ENCODE measurements at places on chromosomes 7 and 10.

GRCh38 chr10:128680116-128680515 lies 553.9 kb upstream of the MKI67 start:
- no peak for DNase-seq

DNA sequence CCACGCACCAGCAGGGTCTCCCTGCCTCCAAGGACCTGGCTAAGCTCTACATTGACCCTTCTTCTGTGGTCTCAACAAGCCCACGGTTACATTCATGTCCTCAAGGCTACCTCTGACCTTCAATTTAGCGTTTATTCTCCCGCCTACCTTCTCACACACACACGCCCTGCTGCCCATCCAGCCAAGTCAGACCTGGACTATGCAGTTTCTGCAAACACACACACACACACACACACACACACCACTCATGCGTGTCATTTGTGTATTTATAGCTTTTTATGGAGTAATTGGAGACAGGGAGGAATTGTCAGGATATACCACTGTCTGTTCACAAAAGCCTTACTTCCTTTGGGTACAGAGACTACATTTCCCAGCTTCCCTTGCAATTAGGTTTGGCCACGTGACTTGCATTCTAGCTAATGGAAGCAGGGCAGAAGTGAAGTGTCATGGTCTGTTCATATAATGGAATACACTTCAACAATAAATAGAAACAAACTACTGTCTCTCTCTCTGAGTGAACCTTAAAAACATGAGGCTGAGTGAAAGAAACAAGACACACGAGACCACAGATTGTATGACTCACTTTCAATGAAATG lies 53.8 kb upstream of the CPXM2 start:
- DNase-seq, result no peak

DNA sequence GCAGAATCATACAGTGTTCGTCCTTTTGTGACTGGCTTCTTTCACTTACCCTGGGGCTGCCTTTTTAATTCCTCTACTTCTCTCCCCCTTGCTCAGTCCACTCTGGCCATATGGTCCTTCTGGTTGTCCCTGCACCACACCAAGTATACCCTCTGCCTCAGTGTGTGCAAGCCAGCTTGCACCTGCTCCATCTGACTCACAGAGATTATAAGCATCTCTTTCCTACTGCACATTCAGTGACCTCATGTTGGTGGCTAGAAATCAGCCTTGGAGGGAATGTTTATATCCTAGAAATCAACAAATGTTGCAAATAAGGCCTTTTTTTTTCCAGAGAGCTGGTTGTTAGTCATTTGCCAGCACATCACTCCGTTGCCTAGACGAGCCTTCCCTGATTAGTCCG lies 67.5 kb upstream of the C10orf90 start:
- no peak for DNase-seq

DNA sequence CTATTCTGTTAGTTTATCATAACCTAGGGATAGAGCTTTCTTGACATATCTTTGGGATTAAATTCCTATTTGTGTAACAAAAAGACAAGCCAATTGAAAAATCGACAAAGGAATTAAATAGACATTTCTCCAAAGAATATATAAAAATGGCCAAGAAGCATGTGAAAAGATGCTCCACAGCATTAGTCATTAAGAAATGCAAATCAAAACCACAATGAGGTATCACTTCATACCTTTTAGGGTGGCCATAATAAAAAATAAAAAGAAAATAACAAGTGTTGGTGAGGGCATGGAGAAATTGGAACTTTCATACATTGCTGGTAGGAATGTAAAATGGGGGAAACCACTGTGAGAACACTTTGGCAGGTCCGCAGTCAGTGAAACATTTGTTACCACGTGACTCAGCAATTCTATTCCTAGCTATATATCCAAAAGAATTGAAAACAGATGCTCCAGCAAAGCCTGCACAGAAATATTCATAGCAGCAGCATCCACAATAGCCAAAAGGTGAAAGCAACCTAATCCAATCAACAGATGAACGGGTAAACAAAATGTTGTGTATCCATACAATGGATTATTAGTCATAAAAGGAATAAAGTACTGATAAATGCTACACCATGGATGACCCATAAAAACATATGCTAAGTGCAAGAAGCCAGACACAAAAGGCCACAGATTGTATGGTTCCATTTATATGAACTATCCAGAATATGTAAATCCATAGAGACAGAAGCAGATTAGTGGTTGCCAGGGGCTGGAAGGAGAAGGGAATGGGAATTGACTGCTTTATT lies 20.5 kb downstream of the SPAG6 start:
- DNase-seq, result no peak

- no peak for DNase-seq
These were observed 70.6 kb upstream of the GPR37 start for GRCh38 chr7:124836173-124836572.

GRCh38 chr10:25639646-25640045 lies 294.4 kb upstream of the MYO3A start:
- DNase-seq, result no peak

- no peak for DNase-seq
These were observed 3.5 kb downstream of the STK17A start for GRCh38 chr7:43586251-43586900.

DNA sequence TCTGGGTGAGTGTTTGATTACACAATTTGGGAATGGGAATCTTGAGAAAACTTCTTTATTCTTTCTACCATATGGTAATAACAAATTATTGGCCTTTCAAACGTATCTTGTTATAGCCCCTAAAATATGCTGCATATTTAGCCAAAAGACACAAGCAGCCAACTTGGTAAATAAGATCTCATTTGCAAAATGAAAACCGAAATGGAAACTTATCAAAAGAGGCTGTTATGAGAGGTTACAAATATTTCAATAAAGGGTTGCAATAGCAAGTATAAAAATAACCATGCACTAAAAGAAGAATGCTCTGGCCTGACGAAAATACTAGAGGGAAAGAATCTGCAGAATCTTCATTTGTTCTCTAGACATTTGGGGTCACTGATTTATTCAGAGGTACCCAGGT lies 259.5 kb upstream of the LRRN3 start:
- DNase-seq, result no peak

GRCh38 chr7:15854841-15855524 lies 168.5 kb upstream of the MEOX2 start:
- no peak for DNase-seq

- DNase-seq, result no peak
These were observed 56.4 kb downstream of the ICA1 start for GRCh38 chr7:8205537-8205936.

DNA sequence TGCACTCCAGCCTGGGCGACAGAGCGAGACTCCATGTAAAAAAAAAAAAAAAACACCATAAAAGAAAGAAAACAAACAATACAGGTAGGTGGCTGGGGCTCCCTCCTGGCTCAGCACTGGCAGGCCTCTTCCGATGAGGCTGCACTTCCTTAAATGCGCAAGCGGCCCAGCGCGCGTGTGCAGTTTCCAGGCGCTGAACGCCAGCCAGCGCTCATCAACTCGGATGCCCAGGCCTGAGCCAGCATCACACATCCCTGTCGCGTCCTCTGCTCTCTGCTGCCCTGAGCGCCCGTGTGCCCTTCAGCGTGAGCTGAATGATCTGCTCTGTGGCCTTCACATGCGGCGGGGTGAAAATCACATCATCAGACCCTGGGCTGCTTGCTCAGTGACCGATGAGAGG lies 31.8 kb downstream of the NUDT1 start:
- no peak for DNase-seq

DNA sequence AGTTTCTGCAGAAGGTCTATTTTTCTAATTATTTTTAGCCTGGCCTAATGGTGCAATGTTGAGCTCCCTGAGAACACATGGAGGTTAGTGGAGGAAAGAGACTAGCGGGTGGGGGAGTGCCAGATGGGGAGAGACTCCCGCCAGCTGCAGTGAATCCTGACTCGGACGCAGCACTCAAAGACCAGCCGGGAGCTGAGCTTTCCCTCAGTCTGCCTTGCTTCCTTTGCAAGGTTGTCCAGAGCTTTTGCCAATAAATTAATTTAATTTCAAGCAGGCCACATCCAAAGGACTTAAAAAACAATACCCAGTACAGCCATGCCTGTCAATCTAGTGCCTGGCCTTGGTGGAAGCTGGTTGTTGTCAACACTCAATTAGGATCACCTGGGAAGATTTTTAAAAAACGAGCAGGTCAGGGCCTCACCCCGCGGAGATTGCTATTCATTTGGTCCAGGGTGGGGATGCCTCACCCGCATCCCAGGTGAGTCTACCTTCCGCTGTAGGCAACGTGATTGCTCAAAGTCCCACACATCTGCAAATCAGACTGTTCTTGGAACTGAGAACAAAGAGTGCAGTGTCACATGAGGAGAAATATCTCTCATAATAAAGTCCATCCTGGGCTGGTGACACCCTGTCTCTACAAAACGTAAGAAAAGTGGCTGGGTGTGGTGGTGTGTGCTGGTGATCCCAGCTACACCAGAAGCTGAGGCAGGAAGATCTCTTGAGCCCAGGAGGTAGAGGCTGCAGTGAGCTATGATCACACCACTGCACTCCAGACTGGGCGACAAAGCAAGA lies 4.0 kb downstream of the CLRN3 start:
- no peak for DNase-seq

DNA sequence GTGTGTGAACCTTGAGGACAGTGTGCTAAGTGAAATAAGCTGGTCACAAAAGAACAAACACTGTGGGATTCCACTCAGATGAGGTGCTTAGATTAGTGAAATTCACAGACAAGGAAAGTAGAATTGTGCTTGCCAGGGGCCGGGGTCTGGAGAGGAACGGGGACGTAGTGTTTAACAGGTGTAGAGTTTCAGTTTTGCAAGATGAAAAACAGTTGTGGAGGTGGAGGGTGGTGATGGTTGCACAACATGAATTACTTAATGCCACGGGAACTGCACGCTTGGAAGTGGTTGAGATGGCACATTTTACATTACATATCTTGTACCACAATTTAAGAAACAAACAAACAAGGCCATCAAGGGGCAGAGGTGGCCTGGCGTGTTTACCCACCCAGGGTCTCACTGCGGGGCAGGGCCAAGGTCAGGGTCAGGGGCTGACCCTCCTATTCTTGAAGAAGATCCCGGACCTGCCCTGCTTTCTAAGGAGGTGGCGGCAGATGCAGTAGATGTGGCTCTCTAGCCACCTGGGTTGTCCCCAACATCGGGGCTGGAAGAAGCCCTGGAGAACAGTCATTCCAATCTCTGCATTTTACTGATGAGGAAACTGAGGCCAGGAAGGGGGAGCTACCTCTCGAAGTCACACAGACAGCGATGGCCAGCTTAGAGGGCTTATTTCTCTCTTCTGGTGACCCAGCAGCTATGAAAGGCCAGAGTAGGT lies 91.5 kb upstream of the LRRC4 start:
- DNase-seq, result no peak

DNA sequence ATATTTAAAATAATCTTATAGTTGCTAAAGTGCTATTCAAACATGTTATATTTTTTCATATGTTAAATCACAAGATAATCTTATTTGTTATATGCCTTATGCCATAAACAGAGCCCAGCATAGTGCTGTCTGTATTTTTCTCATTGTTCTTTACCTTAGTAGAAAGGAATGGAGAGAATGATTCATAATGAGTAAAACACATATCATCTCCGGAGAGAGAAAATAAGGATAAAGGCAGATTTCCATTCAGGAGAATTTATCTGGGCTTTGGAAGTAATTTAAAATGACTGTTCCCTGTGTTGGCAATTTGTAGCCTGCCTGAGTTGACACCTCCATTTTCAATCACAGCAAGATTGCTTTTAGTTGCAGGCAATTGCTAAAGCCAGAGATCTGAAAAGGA lies 30.2 kb downstream of the CHN2 start:
- DNase-seq, result no peak

DNA sequence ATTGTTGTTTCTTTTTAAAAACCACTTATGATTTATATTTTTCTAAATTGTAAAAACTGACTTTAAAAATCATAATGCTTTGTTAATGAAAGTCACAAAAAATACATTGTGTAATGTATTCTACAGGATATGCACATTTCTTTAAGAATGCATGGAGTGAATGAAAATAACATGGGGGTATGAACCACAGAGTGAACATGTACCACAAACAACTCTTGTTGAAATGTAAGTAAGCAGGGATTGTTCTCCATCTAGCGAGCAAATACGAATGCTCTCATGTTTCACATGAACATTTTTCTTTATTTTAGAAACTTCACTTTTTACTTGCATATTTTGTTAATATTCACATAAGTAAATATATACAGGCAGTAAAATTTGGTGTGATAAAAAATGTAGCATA lies 35.6 kb upstream of the LAMB4 start:
- DNase-seq, result no peak

DNA sequence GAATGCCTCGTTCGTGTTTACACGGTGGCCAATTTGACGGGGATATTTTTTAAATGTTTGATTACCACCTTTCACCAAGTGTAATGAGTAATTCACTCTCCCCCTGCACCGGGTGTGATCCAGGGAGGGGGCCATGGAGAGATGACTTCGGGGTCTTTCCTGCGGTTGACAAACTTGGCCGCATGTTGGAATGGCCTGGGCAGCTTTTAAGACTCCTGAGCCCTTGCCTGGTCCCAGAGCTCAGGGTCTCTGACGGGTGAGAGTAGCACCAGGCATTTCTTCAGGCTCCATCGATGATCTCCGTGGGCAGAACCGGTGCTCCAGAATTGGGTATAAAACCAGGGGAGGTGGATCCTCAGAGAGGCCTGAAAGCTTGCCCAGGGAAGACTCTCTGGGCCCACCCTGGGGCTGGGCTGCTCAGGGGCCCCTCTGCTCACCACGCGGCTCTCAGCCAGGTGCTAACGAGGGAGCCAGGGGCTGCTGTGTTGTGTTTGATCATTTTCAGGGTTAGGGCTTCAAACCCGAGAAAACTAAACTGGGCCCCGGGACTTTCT lies 882 bp downstream of the ZNF282 start:
- DNase-seq, result no peak

DNA sequence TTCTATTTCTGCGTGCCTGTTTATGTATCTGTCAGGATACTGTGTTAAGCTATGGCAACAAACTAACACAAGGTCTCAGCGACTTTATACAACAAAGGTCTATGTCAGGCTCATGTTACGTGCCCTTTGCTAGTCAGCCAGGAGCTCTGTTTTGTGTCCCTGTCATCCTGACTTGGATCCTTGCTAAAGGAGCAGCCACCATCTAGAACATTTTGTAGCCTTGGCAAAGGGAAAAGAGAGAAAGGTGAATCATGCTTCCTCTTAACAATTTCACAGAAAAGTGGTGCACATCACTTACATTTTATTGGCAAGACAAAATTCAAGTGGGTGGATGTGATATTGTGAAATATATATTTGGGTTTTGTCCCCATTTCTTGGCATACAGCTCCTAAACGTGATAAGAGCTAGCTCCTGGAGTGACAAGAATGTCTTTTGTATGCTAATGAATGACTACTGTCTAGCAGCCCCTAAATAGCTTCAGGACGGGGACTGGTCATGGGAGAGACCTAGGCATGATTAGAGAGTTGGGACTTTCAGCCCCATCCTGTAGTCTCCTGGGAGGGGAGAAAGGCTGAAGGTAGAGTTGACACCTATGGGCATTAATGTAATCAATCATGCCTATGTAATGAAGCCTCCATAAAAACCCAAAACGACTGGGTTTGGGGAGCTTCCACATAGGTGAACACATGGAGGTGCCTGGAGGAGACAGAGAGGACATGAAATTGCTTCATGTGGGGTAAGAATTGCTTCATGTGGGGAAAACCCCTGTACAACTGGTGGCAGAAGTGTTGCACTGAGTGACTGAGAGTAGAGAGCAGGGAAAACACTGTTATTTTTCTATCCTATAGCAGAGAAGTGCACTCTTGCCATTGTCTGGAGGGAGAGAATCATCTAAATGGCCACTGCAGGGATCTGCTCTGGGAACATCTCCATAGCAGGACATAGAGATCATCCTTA lies 33.0 kb downstream of the MRPL32 start:
- DNase-seq, result no peak

All from caudate nucleus (tissue), 63 donors.